GOT3 (cell line): ENCODE measurements at places on chromosomes 7 and 10.

GRCh38 chr10:9437131-9437530 lies 1382.6 kb downstream of the GATA3 start:
- DNase-seq: no peak

- DNase-seq: no peak
Observed at GRCh38 chr7:81361769-81362312, 408.0 kb downstream of the HGF start.

DNA sequence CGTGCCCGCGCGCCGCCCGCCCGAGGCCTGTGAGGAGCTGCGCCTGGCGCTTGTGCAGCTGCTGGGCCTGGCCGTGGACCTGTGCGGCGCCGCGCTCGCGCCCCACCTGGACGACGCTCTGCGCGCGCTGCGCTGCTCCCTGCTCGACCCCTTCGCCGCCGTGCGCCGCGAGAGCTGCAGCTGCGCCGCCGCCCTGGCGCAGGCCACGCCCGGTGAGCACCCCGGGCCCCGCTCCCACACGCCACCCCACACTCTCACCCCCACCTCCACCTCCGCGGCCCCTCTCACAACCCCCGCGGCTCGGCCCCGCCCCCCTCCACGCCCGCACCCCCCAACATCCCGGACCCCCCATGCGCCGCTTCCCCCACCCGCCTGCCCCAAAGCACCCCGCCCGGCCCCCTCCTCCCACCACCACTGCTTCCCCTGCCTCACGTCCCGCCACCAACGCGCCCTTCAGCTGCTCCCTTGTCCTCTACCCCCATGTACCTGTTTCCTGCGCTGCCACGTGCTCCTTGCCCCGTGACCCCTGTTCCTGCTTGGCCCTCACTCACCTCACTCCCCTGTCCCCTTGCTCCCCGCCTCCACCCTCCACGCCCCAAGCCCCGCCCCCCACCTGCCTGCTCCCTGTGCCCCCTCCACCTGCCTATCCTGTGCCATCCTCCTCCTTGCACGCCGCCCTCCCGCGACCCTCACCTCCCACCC lies at the start of gene PRKAR1B:
Gene PRKAR1B, minus strand, starts transcription at position 178 of the 702 bp plus-strand sequence. CDS start 15,776 bp downstream, outside the sequence.
- no peak for DNase-seq

DNA sequence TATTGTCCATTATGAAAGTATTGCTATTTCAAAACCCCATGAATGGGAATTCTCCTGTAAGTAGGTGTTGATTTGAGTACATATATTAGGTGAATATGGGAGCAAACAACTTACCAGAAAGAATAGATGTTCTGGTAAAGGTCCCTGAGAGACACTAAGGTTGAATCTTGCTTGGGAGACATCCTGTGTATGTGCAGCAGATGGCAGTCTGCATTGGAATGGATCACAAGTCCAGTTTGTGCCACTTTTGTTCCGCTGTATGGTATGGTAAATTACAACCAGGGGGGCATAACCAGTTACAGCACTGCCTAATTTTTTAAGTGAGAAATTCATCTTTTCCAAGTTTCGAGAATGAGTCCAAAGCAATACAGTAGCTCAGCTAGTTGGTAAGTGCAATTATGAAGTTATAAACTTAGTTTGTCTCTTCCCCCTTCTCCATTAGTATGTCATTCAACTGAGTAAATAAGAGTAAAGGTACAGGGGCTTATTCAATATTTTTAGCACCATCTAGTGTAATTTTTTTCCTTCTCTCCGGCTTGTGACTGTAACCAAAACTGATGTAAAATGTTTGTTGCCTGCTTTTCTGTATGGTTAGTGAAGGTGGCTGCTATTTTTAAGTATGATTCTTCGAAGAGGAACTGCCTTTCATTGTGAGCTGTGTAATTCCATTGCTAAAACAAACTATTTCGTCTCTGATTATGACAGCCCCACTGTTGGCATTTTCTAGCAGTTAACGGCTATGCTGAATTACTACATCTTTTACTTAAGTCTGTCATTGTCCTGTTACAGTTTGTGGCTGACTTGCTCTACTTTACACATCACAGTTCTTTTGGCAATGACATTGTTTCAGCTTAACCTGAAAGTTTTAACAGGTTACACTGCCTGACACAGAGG lies 2.8 kb downstream of the MCU start:
- DNase-seq: no peak

DNA sequence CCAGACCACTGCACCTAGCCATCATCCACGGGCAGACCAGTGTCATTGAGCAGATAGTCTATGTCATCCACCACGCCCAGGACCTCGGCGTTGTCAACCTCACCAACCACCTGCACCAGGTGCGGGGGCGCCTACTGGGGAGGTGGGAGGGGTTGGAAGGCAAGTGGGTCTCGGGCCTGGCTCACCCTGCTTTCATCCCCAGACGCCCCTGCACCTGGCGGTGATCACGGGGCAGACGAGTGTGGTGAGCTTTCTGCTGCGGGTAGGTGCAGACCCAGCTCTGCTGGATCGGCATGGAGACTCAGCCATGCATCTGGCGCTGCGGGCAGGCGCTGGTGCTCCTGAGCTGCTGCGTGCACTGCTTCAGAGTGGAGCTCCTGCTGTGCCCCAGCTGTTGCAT lies 4.6 kb downstream of the NFKB2 start:
- no peak for DNase-seq

DNA sequence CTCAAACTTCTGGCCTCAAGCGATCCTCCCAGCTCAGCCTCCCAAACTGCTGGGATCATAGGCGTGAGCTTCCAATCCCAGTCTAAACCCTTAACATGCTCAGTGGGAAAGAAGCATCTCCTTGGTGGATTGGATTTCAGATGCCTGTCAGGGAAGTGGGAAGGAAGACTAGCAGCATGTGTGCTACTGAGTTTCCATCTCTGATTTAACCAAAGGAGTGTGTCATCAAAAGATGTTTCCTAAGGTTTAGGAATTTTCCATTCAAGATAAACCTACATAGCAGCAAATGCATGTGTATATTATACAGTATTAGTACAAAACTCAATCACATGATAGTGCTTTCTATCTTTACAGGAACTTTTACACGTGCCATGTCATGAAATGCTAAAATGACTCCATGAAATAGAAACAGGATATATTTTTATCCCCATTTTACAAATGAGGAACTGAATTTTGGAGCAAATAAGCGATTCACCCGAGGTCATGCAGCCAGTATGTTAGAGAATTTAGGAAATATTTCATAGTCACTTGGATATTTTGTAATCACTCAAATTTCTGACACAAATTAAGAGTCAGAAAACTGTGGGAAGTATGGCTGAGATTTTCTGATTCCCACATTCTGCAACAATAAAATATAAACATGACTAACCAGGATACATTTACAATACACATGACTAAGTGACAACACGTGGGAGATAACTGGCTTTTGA lies 11.4 kb upstream of the TMEM26 start:
- no peak for DNase-seq

DNA sequence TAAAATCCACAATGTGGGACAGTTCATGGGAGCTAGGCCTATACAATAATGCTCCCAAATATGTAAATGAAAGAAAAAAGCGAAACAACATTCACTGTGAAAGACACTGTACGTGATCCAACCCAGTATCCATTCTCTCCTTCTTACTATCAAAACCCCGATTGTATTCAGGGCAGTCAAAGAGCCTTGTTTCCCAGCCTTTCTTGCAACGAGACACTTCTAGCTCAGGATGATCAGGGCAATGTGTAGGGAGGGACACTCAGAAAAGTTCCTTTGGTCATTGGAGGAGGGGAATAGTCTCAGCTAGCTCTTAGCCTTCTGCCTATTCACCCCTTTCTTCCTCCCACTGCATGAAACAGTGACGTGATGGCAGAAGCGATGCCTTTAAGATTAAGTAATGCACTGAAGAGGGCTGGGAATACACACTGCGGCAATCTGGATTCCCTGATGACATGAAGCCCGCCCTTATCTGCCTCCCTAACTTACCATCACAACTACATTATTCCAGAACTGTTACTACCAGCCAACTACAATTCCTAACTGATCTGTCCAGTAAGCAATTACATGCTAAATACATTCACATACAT lies 27.3 kb downstream of the UBE2H start:
- DNase-seq: no peak

GRCh38 chr10:118753331-118754228 lies 1.2 kb downstream of the CACUL1 start:
- no peak for DNase-seq

- DNase-seq: no peak
Observed at GRCh38 chr10:81116990-81117389, 579.3 kb downstream of the SH2D4B start.

DNA sequence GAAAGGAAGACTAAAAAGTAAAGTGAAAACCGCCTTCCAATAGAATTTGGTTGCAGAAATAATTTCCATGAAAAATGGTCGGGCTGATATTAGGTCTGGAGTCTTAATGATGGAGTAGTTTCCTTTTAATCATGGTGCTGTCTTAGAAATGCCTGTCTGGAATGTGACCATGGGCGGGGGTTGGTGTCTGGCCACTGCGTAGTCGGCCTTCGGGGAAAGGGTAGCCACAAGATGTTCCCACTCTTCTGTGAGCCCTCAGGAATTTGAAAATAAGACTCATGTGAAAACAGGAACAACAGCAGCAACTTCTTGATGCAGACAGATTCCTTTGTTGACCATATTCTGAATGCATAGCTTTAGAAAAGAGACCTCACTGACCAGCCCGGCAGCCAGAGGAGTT lies 176.8 kb downstream of the KIAA1217 start:
- DNase-seq: no peak

DNA sequence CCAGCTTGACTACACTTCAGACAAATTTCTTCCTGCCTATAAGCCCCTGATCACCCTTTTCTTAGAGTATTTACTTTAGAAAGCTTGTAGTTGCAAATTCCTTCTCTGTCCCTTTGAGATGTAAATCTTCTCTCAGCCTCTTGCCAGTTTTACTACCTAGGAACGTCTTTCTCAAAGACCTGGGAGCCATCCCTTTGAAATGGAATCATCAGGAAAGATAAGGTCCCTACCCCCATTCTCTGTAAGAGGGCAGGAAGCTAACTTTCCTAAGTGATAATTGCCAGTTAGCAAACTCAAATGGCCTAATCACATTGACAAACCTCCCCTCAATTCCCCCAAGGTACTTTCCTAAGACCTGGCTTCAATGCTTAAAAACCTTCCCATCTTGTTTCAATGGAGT lies 304.5 kb downstream of the MDFIC start:
- DNase-seq: no peak

DNA sequence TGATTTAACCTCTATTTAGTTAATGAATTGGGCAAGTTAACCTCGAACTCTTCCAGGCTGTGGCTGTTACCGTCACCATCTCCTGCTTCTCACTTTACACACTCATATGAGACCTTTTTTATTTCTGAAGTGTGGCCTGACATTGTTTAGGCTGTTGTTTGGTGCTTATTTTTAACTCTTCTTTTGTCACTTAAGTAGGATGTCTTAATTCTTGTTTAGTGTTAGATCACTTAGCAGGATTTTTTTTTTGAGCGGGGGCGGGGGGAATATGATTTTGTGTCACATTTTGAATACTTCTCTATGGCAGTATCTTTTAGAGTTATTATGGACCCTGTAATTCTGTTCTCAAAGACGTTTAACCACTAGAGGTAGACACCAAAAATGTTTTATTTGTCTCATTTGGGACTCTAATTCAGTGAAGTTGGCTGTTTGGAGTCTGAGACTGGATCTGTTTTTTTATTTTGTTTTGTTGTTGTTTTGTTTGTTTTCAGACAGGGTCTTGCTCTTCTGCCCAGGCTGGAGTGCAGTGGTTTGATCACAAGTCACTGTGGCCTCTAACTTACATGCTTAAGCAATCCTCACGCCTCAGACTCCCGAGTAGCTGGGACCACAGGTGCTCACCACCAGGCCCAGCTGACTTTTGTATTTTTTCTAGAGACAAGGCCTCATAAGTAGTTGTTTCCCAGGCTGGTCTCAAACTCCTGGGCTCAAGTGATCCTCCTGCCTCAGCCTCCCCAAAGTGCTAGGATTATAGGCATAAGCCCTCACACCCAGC lies 73.5 kb downstream of the CUX1 start:
- DNase-seq: no peak

DNA sequence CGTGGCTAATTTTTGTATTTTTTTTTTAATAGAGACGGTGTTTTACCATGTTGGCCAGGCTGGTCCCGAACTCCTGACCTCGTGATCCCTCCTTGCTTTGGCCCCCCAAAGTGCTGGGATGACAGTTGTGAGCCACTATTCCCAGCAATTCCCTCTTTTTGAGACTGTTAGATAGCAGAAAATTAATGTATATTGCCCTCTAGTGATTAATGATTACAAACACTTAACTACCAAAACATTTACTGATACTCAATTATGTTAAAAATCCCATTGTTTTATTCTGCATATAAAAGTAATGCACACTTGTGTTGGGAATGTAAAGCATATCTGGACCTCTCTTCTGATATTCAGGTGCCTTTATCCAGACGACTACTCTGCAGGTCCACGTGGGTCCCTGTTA lies 41.2 kb upstream of the COBL start:
- DNase-seq: no peak

DNA sequence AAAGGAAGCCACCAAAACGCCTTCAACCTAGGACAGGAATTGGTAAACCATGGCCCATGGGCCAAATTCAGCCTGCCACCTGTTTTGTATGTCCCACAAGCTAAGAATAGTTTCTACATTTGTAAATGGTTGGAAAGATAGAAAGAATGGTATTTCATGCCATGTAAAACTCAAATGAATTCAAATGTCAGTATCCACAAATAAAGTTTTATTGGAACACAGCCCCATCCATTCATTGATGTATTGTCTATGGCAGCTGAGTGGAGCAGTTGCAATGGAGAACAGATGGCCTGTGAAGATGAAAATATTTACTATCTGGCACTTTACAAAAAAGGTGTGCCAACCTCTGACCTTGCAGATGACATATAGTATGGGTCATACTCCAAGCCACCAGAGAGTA lies 236.9 kb downstream of the CREB5 start:
- DNase-seq: no peak

- no peak for DNase-seq
Observed at GRCh38 chr10:80158126-80158525, 25.6 kb downstream of the PLAC9 start.

DNA sequence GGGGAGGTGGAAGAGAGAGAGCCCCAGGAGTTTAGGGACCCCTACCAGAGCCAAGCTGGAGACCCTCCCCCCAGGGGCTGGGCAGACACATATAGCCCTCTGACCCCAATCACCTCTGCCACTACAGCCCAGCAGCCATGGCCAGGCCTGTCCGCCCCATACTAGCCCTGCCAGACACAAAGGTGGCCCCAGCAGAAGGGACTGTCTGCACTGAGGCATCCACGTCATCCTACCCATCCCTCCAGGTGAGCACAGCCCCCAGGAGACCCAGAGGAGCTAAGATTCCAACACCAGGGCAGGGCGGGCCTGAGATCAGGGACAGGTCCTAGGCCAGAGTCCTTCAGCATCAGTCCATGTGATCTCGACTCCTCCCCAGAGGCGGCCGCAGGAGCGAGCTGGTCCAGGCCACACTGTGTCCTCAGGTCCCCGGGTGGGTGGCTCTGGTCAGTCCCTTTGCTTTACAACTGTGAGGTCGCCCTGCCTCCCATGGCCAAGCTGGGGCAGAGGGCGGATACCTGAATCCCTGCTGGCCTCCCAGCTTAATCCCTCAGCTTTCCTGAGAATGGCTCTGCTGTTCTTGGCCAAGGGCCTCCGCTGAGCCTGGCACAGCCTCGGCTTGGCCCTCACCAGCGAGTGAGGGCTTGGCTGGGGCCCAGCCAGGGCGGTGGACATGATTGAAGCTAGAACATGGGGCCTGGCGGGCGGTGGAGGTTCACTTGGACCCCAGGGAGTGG lies 14.3 kb upstream of the ELN start:
- no peak for DNase-seq
